Stimulated activated CD4-positive, alpha-beta T cell treated with anti-CD3 and anti-CD28 coated beads, TNF-alpha, amount 100 ng/mL, for 48 hours (primary cell): ENCODE measurements at places on chromosomes 3 and 15.

GRCh38 chr15:83105440-83105839, 2.0 kb upstream of the TM6SF1 start:
- DNase-seq: no peak

DNA sequence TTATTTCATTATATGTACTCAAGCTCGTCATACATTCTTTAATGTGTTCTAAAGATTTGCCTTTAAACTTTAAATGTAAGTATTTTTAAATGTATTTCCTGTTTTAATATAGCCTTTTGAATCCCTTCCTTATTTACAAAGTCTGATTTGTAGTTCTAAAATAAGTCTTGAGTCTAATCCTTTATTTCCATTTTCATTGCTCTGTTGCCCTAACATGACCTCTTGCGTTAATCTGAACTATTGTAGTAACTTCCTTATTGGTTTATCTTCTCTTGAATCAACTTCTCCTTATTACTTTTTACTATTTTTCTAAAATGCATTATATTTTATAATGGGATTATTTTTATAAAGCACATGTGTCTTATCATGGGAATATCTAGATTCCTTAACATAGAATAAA, 24.0 kb downstream of the KNL1 start:
- DNase-seq: no peak

GRCh38 chr3:132726341-132726823, 4.2 kb upstream of the NPHP3 start:
- no peak for DNase-seq

DNA sequence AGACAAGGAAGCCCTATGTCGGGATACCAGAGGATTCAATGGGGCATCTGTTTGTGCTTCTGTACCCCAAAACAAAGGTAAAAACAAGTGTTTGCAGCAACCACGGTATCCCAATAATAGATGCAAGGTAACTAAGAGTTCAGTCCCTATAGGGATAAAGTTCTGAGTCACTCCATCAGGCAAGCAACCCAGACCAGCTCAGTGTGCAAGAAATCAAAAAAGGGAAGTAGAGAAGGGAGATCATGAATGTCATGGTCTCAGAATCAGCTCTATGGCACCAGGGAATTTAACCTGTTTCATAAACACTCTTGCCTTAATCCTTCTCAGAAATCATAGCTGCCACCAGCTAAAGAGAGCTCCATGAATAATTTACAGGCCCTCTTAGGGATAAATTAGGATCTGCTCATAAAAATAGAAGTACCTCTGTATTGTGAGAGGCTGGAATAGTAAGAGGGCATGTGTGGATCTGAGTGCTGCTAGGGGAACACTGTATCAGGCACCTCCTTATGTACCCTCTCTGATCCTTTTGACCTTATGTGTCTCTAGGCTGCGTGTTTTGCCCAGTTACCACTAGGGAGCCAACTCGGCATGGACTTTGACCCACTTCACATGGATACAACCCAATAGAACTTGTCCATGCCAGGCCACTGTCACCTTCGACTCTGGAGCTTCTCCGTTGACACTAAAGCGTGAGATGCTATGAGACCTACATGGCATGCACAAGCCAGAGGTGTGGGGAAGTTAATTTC, 754.6 kb downstream of the AGBL1 start:
- DNase-seq: no peak

DNA sequence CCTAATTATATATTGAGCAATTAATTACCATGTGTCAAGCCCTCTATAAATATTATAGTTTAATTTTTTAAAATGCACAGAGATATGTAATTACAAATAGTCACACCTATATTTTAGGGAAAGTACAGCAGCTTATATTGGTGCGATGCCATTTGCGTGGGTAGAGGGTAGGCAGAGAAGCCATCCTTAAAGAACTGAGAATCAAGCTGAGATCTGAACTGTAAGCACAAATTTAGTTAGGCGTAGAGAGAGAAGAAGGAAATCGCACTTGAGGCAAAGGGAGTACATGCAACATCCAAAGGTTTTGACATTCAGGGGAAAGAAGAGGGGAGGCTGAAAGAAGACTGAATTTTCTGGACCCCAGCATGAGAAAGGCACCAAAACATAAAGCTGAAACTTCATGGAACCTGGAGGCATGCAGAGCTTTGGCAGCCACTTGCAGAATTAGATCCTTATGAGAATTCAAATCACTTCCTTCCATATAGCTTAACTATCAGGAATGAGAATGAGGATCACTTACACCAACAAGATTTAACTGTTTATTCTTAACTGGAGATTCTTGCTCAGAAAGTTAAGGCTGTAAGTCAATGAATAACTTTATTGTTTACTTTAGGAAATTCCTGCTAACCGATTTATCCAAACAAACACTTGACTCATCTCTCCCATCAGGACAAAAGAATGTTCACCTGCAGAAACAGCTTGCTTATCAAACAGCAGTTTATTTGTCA, 114.3 kb downstream of the TGFBR2 start:
- DNase-seq: no peak

DNA sequence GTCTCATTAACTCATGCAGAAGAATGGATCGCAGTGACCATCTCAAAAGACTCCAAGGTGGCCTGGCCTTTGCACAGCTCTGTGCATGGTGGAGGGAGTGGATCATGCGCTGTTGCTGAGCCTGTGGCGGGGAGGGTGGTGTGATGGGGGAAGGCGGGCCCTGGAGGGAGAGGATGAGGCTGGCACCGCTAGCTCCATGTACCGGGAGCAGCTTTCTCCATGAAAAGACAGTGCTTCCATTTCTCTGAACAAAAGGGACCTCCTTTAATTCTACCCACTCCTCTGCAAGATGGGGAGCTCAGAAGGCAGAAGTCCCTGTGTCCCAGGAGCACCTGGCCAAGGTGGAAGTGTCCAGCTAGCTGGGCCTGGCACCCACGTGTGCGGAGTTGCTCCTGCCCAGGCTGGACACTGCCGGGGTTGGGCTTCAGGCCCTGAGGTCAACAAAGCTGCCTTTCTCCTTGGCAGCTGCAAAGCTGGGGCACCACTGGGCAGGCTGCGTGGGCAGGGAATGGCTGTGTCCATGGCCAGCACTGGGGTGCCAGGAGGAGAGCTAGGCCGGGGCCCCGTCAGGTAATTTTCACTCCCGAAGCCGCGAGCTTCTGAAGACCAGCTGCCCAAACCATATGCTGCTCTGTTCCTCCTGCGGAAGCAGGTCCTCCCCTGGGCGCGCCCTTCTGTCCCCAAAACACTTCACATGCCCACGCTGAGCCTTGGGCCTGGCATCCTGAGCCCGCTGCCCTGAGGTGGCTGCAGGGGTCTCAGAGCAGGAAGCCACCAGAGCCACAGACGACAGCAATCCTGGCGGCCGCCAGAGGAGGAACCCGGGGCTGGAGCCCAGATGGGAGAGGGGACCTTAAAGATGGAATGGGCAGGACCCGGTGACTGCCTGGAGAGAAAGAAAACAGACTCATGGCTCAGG, 6.4 kb downstream of the MAP6D1 start:
- no peak for DNase-seq

DNA sequence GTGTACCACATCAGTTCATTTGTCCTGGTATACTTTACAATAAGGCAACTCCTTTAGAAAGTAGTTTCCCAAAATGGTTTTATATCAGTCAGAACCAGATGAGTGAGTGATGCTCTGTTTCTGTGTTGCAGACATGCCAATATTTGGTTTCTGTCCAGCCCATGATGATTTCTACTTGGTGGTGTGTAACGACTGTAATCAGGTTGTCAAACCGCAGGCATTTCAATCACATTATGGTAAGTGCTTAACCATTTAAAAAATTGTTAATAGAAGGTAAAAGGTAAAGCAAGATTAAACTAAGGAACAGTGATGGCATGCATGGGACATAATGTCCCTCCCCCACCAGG, 40.0 kb upstream of the SCAANT1 start:
- DNase-seq: no peak
